ENCODE measurements at places on chromosomes 4 and X.

- DNase-seq: no peak
Measured at GRCh38 chrX:50853399-50853798, 39.4 kb upstream of the SHROOM4 start.

DNA sequence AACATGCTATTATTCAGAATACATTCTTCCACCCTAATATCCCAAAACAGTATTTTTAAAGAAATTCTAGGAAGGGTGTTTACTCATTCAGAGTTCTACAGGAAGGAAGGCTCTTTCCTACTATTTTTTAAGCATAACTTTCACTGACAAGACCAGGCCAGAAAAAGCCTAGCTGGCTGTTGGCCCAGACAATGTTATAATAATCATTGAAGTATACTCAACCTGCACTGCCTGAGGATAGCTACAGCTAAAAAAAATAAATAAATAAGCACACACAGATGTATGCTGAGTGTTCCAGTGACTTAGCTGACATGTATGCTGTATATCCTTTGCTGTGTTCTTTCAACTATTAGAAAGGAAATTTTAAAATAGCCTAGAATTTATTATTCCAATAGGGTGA is 145.8 kb upstream of the SPRY1 start:
- DNase-seq: no peak

- DNase-seq: no peak
Measured at GRCh38 chrX:40504801-40505605, 75.8 kb upstream of the ATP6AP2 start.

GRCh38 chr4:186472948-186473347 is 82.4 kb downstream of the MTNR1A start:
- no peak for DNase-seq

GRCh38 chrX:100650841-100651240 is 6.8 kb downstream of the SRPX2 start:
- no peak for DNase-seq

- no peak for DNase-seq
Measured at GRCh38 chr4:122830426-122831095, 3.9 kb downstream of the FGF2 start.

DNA sequence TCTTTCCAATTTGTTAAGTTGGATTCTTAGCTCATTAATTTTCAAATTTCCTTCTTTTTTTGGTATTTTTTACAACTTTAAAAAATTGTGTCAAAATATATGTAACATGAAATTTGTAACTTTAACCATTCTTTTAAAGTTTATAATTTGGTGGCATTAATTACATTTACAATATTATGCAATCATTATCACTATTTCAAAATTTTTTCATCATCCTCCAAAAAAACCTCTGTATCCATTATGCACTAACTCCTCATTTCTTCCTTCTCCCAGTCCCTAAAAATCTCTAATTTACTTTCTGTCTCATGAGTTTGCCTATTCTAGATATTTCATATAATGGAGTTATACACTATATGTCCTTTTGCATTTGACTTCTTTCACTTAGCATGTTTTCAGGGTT is 4.7 kb upstream of the FAM47E start:
- no peak for DNase-seq

- no peak for DNase-seq
Measured at GRCh38 chrX:39507617-39508299, 590.0 kb downstream of the BCOR start.

DNA sequence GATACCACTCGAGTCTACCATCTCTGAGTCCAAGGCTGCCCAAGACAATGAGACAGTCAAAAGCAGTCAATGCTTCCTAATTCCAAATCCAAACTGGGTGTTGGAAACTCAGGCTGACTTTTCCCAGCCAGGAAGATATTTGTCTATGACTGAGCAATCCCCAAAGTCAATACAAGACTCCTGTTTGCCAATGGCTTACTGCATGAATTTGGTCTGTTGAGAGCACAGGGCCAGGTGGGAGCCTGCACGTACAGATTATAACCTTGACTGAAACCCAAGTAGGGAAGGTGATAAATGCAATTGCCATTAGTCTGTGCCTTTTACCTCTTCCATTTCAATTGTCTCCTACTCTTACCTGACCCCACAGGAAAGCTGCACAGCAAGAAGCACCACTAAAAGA is 72.6 kb upstream of the PPARGC1A start:
- DNase-seq: no peak

DNA sequence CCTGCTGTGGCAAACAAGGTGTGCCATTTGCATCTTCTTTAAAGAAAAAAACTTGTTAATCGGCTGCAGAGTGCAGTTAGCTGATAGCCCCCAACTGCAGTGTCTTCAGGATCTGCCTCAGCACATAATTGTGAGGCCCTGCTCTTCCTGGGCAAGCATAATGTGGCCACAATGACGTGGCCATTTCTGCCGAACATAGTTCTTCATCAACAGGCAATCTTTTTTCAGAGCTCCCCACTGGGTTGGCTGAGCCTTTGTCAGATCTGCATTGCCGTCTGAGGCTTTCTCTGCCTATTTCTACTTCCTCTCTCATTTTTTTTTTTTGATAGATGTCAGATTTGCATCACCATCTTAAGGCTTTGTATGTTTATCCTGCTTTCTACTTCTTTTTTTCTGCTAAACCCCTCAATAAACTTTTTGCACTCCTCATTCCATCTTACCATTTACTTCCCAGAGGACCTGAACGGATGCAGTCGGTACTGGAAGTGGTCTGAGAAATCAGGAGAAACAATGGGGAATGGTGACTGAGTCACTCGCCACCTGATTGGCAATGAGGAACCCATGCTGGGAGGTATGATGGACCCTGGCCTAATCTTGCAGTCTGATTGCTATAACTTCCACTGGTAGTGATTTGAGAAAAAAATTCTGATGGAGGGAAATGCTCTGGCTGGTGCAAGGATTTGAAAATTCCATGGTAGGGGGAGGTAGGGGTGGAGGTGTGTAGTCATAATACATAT is 21.2 kb upstream of the TAB3 start:
- peak; percentile 20 for DNase-seq

DNA sequence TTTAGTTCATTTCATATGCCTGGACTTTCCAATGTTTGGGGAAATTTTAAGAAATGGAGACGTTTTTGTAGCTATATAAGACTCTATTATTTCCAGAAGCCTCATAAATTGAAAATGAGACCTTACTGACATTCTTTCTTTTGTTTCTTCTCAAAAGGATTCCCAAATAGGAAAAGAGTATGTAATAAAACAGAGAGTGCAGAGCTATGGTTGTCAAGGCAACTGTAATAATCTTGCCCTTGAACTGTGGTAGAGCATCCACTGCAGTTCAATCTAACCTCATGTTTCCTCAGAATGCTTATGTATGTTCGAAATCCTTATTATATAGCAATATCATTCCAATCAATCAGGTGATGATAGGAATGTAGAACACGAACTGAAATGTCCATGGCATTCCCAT is 54.1 kb downstream of the AMELX start:
- peak; percentile 22 for DNase-seq

DNA sequence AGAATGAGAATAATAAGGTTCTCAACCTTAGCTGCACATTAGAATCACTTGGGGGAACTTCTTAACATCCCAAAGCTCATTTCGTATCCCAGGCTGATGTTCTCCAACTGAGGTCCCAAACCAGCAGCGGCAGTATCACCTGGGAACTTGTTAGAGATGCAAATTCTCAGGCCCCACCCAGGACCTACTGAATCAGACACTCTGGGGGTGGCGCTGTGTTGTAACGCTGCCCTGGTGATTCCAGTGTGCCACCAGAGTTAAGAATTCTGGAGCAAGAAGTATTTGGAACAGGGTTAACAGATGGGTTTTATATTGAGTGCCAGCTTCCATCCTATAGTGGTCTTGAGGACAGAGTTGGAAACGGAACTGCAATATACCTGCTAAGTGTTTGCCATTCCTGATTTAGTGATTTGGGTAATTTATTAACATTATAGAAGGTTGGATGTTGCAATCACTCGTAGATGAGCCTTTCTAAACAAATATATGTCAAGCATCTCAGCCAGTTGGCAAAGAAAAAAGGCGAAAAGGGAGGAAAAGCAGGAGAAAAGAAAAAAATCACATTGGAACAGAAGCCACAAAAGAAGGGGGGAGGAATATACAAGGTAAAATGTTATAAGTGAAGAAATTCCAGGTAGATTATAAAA is 141.0 kb downstream of the ARX start:
- DNase-seq: no peak

DNA sequence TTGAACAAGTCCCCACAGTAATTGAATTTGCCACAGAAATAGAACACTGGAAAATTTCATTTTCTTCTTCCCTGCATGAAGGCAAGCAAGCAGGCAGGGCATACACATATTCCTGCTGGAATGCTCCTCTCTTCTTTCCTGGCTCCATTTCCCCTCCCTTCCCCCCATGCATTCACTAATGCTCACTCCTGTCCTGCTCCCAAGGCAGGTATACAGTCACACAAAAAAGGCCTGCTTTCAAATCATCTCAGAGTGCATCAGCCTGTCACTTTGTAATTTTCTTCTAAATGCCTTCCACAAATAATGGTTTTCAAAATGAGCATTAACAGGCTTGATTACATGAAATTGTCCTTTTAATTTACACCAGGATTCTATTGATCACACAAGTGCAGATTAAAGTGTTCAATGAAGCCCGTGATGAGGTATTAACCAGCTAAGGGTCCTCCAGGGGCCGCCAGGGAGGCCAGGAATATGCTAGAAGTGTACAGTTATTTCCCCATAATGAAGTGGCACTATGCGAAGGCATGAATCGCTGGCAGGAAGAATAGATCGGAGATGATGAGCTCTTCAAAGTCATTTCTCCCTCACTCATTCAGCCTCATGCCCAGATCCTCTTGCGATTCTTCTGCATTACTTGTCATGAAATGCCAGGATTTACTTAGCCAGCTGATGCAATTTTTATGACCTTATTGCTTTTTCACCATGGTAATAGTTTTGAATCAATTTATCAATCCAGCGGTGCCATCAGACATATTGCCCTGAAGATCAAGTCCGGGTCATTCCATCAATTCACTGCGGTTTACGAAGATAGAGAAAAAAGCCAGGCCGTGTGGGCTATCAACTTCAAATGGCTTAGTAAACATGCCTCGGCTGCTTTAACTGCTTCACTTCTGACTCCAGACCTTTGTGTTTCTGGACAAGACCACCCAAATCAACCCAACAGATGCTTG is 243.5 kb downstream of the GPAT3 start:
- DNase-seq: no peak

DNA sequence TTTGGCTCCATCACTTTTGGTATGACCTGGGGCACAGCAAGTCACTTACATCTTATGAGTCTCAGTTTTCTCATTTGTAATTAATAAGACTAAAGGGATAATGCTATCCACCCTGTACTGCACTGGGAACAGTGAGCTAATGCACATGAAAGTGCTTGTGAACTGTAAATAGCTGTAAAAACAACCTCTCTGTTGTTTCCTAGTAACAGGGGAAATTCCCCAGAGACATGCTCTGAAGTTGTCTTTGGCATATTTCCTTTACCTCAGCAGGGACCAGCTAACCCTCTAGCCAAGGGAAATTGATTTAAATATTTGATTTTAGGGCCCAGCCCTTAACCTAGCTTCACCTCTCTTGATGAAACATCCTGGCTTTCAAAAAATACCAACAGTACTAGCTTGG is 6.1 kb upstream of the CYSLTR1 start:
- DNase-seq: no peak

DNA sequence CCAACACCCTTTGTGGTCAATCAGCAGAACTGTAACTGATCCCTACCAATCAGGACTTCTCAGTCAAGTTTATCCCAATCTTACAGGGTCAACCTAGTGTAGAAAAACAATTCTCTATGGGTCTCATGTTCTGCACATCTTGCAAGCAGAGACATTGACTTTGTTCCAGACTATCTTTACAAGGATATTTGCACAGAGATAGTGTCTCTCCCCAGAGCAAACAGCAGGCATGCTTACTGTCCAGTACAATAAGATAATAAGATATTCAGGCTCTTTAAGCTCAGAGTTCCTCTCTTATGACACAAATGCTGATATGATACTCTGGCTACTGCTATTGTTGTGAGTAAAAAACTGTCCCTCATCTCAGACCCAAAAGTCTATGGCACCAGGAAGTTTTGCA is 53.2 kb downstream of the ACSL4 start:
- DNase-seq: no peak

DNA sequence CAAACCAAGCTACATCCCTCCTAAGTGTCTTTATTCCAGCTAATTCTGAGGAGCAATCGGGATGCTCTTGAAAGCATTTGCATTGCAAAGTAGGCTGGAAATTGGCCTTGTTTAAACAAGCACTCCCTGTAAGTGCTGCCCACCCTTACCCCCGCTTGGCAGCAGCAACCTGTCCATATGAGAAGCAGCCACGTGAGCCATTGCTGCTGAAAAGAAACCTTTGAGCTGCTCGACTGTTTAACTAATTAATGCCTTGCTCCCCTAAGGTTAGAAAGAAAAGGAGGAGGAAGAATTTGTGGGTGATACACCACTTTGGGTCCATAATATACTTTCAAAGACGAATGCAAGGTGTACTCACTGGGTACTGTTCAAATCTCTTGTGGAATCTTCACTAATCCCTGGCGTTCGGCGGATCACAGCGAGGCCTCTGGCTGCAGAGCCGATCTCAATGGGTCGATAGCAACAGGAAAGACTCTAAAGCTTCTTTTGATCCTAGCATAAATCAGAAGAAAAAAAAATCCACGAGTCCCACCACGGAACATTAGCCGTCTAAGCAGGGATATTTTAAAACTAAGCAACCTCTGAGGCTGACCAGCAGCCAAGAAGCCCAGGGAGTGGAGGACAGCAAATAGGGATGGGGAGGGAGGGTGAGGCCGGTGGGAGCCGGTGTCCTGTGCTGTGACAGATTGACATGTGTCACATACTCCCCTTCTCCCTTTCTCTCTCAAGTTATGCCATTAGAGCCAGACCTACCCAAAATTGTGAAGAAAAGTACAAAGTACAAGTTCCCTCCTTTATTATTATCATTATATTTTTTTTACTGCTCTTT is 37.2 kb upstream of the MGST2 start:
- DNase-seq: no peak

- no peak for DNase-seq
Measured at GRCh38 chr4:82515705-82516104, 46.1 kb downstream of the TMEM150C start.

DNA sequence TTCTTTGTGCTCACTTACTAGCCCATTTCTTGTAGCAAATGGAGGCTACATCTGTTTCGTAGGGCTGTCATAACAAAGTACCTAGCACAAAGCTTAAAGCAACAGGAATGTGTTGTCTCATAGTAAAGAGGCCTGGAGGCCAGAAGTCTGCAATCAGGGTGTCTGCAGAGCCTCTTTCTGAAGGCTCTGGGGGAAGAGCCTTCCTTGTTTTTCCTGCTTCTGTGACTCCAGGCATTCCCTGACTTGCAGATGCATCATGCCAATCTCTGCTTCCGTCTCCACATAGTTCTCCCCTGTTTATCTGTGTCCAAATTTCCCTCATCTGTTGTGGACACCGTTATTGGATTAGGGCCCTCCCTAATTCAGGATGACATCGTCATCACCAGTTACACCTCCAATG is 67.1 kb downstream of the SHROOM2 start:
- DNase-seq: no peak

- no peak for DNase-seq
Measured at GRCh38 chrX:22575161-22575845, 302.6 kb downstream of the CBLL2 start.

DNA sequence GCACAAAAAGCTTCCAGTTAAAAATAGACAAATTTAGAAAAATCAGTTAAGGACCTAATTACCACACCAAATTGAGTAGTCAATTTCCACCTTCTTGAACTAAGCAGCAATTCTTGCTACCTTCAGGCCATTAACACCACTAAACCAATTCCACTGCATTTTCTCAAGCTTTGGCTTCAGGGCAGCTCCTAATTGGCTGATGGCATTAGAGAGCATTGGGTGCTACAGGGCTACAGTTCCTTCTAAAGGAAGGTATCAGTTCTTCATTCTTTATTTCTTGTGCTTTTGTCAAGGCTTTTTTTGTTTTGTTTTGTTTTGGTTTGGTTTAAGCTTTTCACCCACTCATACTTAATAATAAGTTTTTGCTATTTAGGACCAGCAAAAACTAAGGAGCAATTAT is 90.2 kb upstream of the FAM241A start:
- DNase-seq: no peak
